HAP-1 (cell line): ENCODE measurements at places on chromosomes 2 and 18.

GRCh38 chr2:66576561-66577320, 141.8 kb downstream of the MEIS1 start:
- no peak for DNase-seq

- DNase-seq: no peak
These were observed 94.3 kb upstream of the ZNF516 start for GRCh38 chr18:76589316-76589715.

DNA sequence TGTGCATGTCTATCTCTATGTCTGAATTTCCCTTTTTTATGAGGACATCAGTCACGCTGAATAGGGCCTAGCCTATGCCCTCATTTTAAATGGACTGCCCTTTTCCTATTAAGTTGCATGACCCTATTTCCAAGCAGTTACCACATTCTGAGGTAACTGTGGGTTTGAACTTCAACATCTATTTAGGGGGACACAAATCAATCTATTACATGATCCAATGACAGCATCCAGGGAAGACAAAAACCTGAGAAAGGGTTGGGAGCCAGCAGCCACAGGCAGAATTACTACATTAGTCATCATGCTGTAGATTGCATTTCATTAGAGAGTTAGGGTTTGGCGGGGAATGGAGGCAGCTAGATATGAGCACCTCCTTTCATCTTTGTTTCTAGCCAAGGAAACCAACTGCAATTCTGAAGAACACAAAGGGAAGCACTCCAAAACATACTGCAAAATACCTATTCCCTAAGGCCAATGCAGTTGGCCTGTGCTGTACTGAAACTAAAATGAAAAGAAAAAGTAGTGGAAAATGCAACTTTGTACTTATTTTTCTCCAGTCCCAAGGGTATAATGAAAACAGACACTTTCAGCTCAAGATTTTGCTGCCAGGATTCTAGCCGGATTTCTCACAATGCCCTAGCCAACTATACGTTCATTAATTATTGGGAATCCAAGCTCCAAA, 40.4 kb upstream of the C1D start:
- DNase-seq: no peak

DNA sequence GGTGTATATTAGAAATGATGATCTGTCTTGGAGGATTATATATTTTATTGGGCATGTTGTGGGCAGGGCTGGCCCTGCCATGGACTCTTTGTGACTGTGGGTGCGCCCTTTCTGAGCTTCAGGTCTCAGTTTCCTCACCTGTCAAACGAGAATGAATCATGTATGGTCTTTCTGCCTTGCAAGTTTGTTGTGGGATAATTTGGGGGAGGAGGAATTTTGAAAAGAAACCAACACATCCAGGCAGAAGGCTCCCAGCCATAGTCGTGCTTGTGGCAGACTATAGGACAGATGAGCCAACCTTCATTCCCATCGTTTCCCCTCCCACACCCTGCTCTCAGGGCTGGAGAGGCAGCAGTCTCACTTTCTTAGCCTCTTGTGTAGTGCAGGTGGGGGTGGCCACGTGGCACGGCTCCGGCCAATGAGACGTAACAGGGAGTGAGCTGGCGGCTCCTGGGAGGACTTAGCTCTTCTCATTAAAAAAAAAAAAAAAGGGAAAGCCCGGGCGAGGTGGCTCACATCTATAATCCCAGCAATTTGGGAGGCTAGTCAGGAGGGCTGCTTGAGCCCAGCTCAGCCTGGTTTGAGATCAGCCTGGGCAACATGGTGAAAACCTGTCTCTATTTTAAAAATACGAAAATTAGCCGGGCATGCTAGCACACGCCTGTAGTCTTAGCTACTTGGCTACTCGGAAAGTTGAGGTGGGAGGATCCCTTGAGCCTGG, 63.1 kb downstream of the RHOB start:
- peak; percentile 86 for DNase-seq

DNA sequence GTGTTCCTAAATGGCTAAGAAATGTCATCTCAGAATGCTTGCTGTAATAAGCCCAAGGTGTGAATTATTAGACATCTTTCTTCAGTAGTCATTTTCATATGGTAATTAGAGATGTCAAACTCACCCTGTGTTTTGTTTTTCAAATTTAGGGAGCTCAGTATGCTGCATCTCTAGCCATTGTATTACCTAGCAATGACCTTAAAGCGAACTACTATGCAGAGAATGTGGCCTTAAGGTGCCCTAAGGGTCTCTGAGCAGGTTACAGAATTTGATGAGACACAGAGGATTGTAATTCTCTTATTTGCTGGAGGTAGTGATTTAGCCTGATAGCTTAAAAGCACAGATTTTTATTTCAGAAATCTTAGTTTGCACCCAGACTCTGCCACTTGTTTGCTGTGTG, 1052.6 kb upstream of the DDX18 start:
- DNase-seq: no peak

DNA sequence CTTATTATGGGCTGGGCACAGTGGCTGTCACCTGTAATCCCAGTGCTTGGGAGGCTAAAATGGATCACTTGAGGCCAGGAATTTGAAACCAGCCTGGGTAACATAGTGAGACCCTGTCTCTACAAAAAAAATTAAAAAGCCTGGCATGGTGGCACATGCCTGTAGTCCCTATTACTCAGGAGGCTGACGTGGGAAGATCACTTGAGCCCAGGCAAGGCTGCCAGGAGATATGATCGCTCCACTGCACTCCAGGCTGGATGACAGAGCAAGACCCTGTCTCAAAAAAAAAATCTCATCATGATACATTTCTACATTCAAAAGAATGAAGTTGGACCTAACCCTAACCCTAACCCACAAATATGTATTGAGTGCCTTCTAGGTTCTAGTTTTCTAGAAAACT, 20.2 kb upstream of the CYP27A1 start:
- DNase-seq: no peak

GRCh38 chr2:12613137-12613835, 103.5 kb upstream of the TRIB2 start:
- no peak for DNase-seq

- DNase-seq: no peak
These were observed 43.9 kb upstream of the BCL11A start for GRCh38 chr2:60597346-60597745.

DNA sequence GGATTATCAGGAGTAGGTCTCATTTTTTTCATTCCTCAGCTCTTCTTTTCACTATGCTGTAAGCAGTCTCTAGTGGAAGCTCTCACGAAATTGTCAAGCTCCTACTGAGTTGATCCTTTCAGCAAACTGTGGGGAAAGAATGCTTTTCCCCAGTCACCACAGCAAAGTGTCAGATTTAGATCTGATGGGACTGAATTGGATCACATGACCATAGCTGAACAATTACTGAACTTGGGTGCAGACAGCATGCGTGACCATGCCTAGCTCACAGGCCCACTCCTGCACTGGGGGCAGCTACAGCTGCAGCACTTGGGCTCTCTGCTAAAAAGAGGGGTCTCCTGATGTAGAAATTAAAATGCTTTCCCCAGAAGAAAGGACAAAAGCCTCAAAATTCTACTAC, 3.1 kb downstream of the ARHGAP15 start:
- DNase-seq: no peak

DNA sequence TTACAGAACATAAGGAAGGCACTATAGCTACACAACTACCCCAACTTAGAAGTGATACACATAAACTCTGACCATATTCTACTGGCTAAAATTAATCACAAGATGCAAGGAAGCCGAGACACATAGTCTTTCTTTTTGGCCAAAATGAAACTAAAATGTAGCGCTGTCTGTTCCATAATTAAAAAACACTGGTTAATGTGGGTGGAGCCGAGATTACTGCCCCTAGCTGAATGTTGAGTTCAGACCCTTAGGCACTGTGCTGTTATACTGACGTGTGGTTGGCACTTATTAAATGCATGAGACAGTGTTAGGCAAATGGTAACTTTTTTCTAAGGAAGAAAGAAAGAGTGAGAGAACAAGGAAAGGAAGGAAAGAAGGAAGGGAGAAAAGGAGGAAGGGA, 254.6 kb upstream of the RND3 start:
- no peak for DNase-seq

GRCh38 chr2:214410918-214411554, at the start of gene VWC2L:
Gene VWC2L, plus strand, starts transcription at chr2:214411054. Its CDS starts 3,140 bp downstream, at chr2:214414194.
- DNase-seq: peak; percentile 42

DNA sequence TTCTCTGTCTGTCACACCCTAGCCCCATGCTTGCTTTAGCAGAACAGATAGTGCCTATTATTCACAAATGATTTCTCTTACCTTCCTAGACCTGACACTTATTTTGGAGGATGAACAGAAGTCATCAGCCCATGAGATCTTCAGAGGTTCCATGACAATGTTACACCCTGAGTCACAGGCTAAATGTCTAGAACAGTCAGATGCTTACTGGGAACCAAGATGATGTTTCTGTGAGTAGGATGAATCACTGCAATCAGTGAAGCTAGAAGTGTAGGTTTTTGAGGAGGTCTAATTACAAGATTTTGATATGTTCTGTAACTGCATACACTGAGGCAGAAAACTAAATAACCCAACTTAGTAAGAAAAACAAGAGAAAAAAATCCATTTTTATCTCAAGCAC, 123.0 kb upstream of the THUMPD2 start:
- DNase-seq: no peak

- DNase-seq: no peak
These were observed 132.5 kb downstream of the NDUFA10 start for GRCh38 chr2:239892441-239893235.

GRCh38 chr2:1586923-1587840, 157.1 kb downstream of the PXDN start:
- no peak for DNase-seq

- DNase-seq: peak; percentile 4
These were observed 41.8 kb upstream of the FOSL2 start for GRCh38 chr2:28350791-28351285.

DNA sequence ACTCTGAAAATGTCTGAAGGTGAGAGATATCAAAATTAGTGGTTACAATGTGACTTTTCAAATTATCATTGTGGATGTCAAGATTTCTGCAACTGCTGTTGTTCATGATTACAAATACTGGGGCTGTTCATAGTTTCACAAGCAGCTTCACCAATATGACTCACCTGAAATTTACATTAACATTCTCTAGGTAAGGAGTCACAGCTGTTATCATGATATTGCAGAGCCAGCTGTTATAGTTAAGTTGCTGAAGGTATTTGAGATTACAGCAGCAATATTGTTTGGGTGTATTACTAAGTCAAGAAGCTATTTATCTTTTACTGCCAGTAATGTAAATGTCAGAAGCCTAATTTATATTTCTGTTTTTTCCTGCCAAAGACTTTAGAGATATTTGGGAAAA, 140.0 kb downstream of the MC4R start:
- no peak for DNase-seq

DNA sequence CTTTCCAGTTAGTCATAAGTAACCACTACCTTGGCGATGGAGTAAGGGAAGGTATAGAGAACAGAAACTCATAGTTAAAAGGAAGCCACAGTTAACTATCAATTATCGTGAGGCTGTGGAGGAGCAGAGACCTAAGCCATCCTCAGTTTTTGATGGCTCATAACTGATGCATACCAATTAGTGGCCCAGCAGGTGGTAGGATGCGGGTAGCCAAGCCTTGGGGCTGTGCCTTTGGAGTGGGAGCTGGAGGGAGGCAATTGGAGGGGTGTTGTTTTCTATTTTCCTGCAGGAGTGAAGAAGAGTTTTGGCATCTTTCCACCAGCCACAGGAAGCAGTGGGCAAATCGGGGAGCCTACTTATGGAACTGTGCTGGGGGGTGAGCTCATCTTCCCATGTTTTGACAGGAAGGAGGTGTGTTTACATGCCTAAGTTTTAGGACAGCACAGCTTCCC, 194.8 kb downstream of the TPGS2 start:
- DNase-seq: no peak

- peak; percentile 30 for DNase-seq
These were observed 45.3 kb downstream of the LRPPRC start for GRCh38 chr2:43950383-43951008.

DNA sequence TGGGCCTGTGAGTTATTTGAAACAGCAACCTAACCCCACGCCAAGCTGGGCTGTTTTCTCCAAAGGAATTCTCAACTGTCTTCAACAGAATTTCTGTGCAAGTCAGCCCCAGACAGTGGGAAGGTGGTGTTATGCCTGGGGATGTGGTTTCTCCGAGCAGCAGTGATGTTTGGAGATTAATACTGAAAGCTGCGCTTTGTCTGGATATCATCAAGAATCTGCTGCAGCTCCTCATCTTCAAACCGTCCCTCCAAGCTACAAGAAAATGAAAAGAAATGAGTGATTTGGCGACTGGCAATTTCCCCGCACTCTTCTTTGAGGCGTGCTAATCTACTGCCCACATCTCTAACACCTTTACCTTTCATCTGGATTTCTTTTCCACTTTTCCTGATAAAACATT, 10.0 kb downstream of the POLR2D start:
- DNase-seq: no peak

DNA sequence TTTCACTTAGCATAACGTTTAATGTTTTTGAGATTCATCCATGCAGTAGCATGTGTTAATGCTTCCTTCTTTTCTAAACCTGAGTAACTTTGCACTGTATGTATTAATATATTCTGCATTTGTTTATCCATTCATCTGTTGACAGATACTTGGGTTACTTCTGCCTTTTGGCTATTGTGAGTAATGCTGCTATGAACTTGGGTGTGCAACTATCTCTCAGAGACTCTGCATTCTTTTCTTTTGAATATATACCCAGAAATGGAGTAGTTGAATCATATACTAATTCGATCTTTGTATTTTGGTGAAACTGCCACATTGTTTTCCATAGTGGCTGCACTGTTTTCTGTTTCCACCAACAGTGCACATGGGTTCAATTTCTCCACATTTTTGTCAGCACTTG, 128.3 kb downstream of the SH3BP4 start:
- DNase-seq: no peak

DNA sequence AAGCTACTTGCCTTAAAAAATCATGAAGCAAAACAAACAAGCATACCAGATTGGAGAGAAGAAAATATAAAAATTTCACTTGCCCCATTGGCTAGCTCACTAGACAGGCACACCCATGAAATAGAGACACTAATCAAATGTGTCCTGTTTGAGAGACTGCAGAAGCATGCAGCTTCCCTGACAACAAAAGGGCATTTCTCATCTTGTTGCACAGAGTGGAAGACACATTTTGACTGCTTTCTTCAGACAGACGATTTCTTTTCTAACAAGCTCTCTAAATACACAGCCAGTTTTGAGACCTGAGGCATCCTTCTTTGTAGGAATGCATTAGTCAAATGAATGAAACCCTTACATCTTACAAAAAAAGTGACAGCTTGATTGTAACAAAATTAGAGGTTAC, 1558.6 kb upstream of the NXPH2 start:
- DNase-seq: no peak

DNA sequence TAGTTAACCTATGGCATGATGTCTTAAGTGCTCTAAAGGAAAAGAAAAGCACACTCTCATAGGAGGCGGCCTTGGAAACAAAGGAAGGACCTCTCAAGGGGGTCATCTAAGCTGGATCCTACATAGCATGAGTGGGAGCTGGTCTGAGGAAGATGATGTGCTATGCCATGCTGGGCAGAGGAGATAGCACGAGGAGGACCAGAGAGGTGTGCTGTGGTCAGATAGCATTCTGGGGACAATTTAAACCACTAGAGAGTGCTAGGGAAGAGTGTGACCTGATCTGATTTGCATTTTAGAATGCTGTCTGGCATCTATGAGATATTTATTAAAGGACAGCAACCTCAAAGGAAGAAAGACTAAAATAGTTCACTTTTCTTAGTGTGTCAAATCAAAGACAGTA, 910.1 kb upstream of the CELF4 start:
- no peak for DNase-seq

- DNase-seq: no peak
These were observed 13.3 kb upstream of the RPL31 start for GRCh38 chr2:100988630-100989417.

GRCh38 chr2:37564356-37564755, 107.1 kb downstream of the CDC42EP3 start:
- no peak for DNase-seq

- DNase-seq: no peak
These were observed 338 bp upstream of the THUMPD2 start for GRCh38 chr2:39779341-39779851.

- DNase-seq: no peak
These were observed 1.3 kb downstream of the DUSP28 start for GRCh38 chr2:240561325-240561971.
